ENCODE measurements at places on chromosomes 13 and 19.
A peak's percentile ranks its signal among the peaks of the same experiment; 100 is the strongest.

DNA sequence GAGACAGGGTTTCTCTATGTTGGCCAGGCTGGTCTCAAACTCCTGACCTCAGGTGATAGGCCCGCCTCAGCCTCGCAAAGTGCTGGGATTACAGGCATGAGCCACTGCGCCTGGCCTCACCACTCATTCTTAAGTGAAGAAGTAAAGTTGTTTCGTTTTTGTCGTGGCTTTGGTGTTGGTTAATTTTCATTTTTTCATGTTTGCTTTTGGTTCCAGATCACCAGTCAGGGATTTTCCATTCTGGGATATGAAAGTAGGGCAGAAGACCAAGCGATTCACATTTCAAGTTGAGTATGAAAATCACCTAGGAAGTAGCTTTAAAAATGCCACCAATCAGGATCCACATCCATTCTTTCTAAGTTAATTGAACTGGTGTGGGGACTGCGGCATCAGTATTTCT lies 289.9 kb downstream of the DIAPH3 start:
- DNase-seq = no peak

DNA sequence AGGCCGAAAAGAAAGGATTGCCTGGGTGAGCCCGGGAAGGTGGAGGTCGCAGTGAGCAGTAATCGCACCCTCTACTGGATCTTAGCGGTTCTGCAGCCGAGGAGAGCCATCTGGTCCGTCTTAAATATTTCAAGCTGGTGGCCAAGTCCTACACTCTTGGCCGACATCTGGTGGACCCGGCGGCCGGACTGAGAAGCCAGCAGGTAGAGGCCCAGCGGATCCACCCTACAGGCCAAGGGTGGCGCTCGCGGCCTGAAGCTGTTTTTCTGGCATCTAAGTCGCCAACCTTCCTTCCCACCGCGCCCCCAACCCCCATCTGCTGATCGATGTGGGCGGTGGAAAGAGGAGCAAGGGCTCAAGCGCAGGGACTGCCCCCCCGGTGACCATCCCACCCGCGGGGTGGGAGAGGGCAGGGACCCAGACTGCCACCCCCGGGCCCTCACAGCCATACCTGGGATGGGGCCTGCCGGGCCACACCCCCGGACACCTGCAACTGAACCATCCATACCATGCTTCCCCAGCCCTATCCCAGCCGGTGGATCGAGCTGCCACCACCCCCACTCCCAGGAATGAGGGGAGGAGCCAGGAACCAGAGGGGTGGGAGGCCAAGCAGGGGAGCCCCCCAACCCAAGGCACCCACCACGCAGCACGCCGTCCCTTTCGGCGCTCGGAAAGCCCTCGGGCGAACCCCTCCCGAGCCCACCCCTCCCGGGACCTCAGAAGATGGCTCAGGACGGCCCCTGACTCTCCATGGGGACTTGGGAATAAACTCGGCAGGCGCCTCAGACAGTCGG lies 46.3 kb upstream of the ZNF730 start:
- peak; percentile 33 for DNase-seq

GRCh38 chr19:34432797-34433196 lies 4.6 kb downstream of the UBA2 start:
- no peak for DNase-seq

GRCh38 chr19:38020311-38020710 lies 113.3 kb downstream of the SIPA1L3 start:
- DNase-seq = no peak

DNA sequence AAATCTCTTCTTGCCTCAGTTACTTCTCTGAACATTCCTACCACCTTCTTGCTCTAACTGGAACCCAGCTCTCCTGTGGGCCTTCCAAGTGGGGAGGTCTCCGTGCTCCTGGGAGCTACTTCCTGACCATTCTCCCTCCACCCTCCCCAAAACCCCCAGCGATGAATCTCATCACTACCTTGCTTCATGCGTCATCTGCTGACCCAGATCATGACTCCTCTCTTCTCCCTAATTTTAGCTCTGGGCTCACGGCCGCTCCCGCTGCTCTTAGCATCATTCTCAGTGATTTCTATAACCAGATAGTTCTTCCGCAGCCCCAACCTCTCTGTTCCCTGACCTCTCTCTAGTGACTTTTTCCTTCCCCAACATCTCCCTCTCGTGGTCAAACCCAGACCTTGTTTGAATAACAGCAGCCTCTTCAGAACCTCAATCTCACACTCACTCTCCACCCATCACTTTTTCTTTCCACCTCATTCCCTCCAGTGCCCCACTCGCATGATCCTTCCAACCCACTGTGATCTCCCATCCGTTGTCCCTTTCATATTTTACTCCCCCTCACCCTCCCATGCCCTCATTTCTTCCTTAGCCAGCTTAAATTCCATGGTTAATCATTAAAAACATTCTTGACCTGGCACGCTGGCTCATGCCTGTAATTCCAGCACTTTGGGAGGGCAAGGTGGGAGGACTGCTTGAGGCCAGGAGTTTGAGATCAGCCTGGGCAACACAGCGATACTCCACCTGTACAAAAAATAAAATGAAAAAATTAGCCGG lies 21.8 kb downstream of the MRPS12 start:
- DNase-seq = peak; percentile 76
